Neural cell (in vitro differentiated cells): ENCODE measurements at places on chromosomes 3 and 15. TPM values are rescaled to one million over a fixed set of nuclear protein-coding genes. Genes with fewer than 3 reads are reported as not detected.

The SI gene
- not detected in 2 replicates for polyA plus RNA-seq

The CPEB1 gene
- 0.61 and 1.3 TPM in 2 replicates for polyA plus RNA-seq

The CCR3 gene
- not detected in 2 replicates for polyA plus RNA-seq

The MESP2 gene
- polyA plus RNA-seq = not detected in 2 replicates

The GABRB3 gene
- polyA plus RNA-seq = 74.6 and 78.3 TPM in 2 replicates

The LIPH gene
- polyA plus RNA-seq = 0.05 TPM in 1 of 2 replicates, not detected in the other

The TNFAIP8L3 gene
- polyA plus RNA-seq = 0.16 TPM in 1 of 2 replicates, not detected in the other
